ENCODE measurements at places on chromosomes 11 and 22.

GRCh38 chr11:10236840-10237239 is 57.2 kb downstream of the SBF2 start:
- DNase-seq: no peak

DNA sequence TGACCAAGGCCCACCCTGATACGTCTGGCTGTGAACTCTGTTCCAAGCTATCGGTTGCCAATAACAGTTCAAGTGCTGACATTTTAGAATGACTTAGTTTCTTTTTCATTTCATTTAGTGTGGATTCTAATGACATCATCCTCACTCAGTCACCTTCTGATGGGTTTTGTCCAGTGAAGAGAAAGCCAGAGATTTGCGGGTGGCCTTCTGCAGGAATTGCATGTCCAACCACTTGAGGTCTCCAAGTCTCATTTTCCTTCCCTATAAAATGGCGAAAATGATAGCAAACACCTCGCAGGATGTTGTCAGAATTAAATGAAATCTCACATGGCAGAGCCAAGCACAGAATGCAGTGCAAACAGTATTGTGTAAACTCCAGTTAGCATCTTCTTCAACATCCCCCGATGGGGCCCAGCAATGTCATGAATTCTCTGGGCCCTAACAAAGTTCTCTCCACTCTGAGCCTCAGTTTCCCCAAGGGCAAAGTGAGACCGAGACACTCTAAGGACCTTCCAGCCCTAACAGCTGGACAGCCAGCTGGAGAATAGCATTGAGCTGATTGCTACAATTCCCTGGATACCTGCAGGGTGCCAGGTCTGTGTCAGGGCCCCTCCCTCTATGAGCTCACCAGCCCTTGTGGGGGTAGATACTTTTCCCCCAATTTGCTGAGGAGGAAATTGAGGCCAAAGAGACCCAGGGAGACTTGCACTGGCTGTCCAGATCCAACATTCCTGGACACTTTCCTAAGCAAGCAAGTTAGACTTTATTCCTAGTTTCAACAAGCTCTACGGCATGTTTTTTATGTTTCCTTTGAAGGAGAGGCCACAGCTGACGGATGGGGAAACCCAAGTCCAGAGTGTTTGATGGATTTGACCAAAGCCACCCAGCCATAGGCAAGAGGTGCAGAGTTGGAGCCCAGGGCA is 286.7 kb downstream of the MN1 start:
- peak; percentile 51 for DNase-seq

DNA sequence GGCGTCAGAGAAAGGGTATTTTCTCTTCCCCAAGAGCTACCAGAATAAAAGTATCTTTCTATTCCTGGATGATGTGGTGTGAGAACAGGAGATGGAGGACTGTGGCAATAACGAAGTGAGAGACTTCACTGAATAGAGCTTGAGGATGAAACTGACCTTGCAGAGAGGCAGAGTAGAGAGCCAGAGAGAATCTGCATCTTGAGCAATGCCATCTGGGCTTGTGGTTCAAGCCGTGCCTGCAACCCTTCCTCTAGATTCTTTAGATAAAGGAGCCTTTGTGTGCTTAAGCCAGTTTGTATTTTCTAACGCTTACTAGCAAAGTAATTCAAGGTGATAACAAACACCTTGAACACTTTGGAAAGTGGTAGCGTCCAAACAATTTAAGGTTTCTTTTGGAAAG is 2.2 kb downstream of the ME3 start:
- peak; percentile 29 for DNase-seq

DNA sequence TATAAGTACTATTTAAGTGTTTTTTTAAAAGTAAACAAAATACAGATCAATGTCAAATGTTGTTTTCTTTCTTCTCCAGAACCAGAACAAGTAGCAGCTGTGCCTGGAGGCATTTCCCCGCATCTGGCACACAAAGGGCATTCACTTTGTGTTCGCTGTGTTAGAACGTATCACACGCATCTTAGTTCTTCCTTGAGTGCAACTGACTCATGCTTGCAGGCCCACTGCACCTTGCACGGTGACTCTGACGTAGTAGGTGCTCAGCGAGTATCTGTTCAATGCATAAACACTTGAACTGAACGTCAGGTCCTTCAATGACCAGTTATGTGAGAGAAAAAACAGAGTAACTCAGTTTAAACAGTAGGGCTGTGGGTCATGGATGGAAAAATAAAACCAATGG is 3.5 kb downstream of the IFT27 start:
- no peak for DNase-seq

GRCh38 chr11:122998727-122999366 is 17.2 kb upstream of the BSX start:
- DNase-seq: peak; percentile 49

GRCh38 chr22:28239941-28240340 is 320.9 kb upstream of the PITPNB start:
- no peak for DNase-seq

DNA sequence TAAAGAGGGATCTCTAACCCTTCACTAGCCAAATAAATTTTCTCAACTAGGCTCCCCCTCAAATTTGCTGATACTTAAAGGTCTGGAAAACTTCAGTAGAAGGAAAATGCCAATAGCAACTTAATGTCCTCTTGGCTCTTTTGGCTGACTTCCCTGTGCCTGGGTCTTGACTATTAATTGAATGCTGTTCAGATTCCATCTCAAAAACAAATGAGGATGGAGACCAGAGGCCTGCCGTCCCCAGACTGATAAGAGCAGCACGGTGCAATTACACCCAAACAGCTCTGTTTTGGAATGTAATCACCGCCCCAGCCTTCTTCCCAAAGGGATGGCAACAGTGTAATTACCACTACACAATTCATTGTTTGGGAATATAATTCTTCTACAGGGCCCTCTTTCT is 89.3 kb upstream of the CHRM4 start:
- DNase-seq: peak; percentile 15

Data from astrocyte of the hippocampus (primary cell).